Immature natural killer cell (primary cell): ENCODE measurements at places on chromosomes 16 and 17. TPM values are rescaled to one million over a fixed set of nuclear protein-coding genes. Genes with fewer than 3 reads are reported as not detected.

GRCh38 chr17:14156689-14157088 is 80.0 kb downstream of the CDRT15 start:
- no peak for DNase-seq

DNA sequence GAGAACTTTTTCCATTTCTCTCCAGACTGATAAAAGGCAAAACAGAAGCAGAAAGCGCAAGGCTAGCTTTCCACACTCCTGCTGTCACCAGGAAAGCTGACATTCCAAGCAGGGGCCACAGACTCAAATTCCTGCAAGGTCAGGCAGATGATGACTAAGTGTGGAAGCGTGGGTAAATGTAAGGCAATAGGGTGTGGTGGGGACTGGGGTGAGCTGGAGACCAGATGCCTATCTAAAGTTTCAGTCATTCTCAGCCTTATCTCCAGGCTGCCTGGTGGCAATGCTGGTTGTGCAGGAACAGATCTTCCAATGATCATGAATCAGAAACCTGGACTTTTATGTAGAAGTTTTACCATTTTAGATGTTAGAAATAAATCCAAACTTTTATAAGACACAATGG is 224.1 kb downstream of the GSG1L start:
- no peak for DNase-seq

DNA sequence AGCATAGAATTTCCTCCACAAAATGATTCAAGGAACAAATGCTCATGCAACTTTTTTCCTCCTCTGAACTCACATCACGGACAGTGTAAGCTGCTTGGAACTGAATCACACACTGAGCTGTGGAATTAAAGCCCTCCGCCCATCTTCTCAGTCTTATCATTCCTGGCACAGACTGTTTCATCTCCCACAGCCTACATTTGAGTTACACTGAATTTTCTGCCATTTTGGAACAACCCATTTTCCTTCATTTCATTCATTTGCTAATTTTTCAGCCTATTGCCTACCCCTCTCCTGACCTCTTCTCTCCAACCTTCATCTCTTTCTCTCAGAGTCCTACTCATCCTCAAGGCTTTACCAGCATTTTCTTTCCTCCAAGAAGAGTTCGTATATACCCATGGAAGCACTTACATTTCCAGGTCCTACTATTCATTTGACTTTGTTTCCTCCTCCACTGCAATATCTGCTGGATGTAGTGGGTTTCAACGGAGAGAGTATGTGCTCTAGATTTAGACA is 39.1 kb upstream of the TOM1L1 start:
- no peak for DNase-seq

GRCh38 chr17:27296428-27296979 is 2.6 kb downstream of the WSB1 start:
- DNase-seq = no peak

DNA sequence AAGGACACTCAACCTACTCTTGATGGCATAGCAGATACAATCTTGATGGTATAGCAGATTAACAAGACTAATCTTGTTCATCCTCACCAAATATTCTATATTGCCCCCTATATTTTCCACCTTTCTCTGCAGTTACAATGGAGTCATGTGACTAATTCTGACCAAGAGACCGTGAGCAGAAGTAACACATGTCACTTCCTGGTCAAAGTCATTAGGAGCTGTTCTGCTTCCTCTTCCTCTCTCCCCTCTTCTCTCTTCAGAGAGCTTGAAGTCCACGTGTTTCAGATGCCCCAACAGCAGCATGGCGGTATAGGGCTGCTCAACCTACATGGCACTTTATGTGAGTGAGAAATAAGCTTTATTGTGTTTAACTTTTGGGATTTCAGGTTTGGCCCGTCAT is 55.3 kb upstream of the ERCC4 start:
- DNase-seq = no peak

- DNase-seq = no peak
These were observed 14.1 kb downstream of the TBC1D16 start for GRCh38 chr17:80021600-80021999.

DNA sequence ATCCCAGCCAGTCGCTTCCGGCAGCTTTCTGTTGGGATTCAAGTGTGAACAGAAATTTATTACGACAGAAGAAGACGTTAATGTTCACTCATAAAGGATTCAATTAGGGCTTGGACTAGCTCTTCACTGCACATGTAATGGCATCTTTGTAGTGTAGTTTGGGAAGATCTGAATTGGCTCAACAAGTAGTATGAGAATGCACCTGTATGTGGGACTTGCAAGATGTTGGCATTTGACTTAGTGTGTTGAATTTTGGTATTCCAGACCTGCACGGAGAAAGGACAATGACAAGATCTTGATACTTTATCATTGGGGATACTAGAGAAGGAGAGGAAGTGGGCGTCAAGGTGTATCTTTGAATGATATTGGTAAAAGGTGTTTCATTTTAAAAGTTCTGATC is 1.2 kb downstream of the PSMD11 start:
- DNase-seq = no peak

DNA sequence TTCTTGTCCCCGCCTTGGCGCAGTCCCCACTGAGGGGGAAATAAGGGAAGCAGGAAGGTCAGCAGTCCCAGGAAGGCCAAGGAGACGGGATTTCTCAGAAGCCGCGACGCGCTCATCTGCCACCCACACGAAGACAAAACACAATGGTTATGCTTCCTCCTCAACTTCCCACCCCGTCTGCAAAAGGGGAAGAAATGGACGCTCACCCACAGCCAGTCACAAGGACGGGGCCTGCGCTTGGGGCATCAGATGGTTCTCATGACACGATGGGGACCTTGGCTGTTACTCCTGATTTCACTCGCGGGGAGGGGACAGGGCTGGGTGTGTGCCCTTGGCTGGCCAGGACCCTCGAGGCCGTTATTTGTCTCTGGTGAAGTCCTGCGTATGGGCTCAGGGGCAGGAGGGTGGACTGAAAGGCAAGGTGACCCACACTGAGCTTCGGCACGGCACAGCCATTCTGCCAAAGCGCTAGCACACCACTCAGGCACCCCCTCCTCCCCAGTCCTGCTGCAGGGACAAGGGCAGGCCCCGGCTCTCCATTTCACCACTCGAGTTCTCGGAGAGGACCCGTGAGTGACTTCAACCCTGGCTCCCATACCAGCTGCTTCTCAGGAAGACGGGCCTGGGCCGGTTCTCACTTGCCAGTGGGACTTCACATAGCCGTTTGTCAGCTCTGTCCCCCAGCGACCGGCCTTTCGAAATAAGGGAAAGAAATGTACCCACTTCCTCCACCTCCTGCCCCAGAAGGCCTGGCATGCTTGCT is 84.5 kb downstream of the ABR start:
- DNase-seq = no peak

GRCh38 chr17:67515490-67516083 is 138.5 kb downstream of the PITPNC1 start:
- no peak for DNase-seq

Gene TNFRSF12A
- 1.2 TPM for polyA plus RNA-seq

Gene ADAD2
- not detected for polyA plus RNA-seq

Gene PPM1D
- polyA plus RNA-seq = 8.9 TPM

Gene USP31
- polyA plus RNA-seq = 0.49 TPM
